COR-L47 (cell line): ENCODE measurements at places on chromosomes 7 and 10.

- DNase-seq = peak; percentile 86
Observed at GRCh38 chr7:130149281-130150139, 55.7 kb downstream of the TMEM209 start.

DNA sequence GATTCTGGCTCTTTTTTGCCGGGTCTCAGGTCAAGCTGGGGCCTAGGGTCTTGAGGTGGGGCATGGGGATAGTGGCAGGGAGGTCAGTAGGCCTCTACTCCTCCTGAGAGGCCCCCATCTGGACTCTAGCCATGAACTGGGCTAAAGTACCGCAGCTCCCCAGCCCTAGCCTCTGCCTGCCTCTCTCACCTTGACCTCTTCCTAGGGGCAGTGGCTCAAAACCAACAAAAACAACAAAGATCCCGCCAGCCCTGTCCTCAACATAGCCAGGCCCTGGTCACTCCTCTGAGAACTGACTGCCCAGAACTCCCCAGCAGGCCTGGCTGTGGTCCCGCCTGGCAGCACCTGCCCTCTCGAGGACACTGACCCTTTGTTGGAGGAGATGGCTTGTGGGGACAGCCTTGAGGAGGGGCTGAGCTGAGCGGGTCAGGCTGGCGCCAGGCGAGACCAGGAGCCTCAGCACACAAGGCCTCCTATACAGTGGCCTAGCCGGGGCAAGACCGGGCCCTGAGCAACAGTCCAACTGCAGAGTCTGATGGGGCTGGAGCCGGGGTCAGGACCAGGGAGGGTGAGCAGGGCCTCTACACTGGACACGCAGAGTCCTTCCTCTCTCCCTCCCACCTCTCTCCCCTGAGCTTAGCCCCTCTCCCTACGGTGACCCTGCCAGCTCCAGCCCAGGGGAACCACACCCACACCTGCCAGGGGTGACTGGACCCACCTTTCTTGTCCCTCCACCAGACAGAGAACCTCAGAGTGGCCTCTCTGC is 11.6 kb upstream of the PPIF start:
- no peak for DNase-seq

DNA sequence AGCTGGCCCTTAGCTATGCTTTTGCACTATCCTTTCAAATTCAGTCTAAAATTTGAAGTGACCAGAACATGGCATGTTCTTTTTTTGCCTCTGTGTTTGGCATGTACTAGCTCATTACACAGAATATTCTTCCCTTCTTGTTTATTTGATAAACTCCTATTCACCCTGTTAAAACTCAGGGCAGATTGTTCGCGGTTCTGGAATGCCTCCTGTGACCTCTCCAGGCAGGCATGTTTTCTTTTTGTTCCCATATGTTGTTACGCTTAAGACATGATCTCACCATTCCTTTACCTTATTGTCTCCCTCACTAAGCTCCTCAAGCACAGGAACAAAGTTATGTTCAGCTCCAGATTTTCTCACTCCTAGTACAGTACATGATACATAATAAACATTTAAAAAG is 181.7 kb downstream of the CCSER2 start:
- no peak for DNase-seq

GRCh38 chr7:106570948-106571418 is 90.0 kb downstream of the CCDC71L start:
- DNase-seq = no peak

- DNase-seq = no peak
Observed at GRCh38 chr10:13219685-13220670, 14.2 kb downstream of the UCMA start.

GRCh38 chr10:63286754-63287264 is 153.7 kb downstream of the NRBF2 start:
- no peak for DNase-seq

GRCh38 chr10:33566001-33566400 is 231.5 kb upstream of the NRP1 start:
- DNase-seq = no peak

- DNase-seq = no peak
Observed at GRCh38 chr10:7407368-7408290, 3.2 kb downstream of the SFMBT2 start.

GRCh38 chr10:110530131-110530831 is 32.6 kb downstream of the DUSP5 start:
- DNase-seq = no peak

GRCh38 chr10:98213740-98214139 is 54.3 kb downstream of the LOXL4 start:
- no peak for DNase-seq

GRCh38 chr10:129364949-129365348 is 102.1 kb upstream of the MGMT start:
- no peak for DNase-seq
